Activated T-cell treated with anti-CD3 and anti-CD28 coated beads for 1 hour (primary cell): ENCODE measurements at places on chromosomes 2 and 18.
A peak's percentile ranks its signal among the peaks of the same experiment; 100 is the strongest.

GRCh38 chr2:150859877-150860276, 372.4 kb upstream of the RND3 start:
- no peak for DNase-seq

- DNase-seq: no peak
Observed at GRCh38 chr2:9423922-9424272, 443 bp downstream of the CPSF3 start.

- peak; percentile 21 for DNase-seq
Observed at GRCh38 chr2:8684878-8685696, 3.2 kb downstream of the ID2 start.

DNA sequence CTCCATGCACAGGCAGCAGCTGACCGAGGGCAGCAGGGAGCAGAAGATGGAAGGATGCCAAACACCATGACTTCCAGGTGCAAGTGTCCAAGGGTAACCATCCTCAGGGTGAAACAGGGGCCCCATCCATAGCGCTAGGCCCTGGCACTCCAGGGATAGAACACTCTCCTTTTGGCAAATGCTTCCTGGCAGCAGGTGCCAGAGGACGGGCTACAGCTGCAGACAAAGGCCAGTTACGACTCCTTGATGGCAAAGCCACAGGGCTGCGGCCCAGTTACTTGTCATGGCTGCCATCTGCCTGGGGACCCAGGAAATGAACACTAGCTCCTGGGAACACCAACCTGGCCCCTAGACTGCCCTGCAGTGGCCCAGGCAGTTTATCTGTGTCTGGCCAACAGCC, 178.8 kb downstream of the TMEM163 start:
- no peak for DNase-seq

- DNase-seq: no peak
Observed at GRCh38 chr2:11257964-11258363, 86.5 kb downstream of the ROCK2 start.

GRCh38 chr2:178208336-178208735, 14.0 kb downstream of the OSBPL6 start:
- DNase-seq: no peak
